ENCODE measurements at places on chromosomes 1 and 21.

DNA sequence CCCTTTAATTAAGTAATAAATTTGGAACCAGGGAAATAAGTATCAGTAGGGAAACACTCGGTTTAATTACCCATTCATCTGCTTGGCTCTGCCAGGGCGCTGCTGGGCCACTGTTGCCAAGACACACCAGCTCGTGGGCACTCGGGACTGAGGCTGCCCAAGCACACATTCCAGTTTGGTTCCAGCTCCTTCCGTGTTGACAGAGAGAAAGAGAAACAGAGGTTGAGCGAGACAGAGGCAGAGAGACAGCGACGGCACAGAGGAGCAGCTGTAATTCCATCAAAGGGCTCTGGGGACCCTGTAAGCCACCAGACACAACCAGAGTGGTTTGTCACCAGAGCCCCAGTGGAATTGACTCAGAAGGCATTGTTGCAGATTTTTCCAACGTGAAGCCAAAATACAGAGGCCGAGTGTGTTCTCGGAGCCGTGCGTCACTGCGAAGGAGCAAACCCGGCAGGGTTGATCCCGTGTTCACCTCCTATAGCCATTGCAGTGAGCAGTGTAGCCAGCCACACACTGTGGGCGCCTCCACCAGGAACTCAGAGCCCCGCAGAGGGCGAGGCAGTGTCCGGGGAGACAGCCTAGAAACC lies 33.5 kb downstream of the SYF2 start:
- no peak for DNase-seq

DNA sequence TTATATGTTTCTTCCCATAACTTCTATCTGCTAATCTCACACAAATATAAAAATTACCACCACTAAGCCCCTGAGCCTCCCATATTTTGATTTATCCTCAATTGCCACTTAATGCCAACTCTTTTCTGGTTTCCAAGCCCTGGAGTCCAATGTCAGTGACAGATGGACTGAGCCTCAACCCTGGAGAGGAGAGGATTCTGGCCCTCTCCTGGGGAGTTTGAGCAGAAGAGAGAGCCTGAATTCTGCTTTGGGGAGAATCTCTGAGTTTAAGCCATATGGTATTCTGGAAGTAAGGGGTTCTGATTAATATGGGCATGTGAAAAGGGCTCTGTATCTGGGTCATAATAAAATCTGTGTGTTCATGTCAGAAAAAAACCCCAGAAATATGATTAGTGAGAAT lies 8.5 kb downstream of the CADM3 start:
- DNase-seq = no peak

DNA sequence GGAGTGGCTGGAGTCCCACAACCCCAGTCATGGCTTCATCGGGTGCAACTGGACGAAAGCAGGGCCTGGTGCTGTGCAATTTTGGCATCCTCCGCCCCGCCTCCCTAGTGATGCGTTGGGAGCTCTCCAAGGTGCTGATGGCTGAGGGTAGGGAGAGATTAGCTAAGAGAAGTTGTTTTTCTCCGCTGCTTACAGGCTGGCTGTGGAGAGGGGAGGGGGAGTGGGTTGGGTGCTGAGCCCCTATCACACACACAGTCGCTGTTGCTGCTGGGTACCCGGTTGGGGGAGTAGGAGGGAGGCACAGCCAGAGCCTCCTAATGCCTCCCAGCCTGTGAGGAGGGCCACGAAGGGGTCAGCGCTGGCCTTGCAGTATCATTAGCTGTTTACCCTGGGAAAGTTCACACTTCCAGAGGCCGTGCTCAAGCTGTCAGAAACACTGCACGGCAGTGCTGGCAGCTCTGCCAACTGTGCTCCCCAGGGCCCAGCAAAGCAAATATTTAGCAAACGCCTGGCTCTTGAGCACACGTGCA lies 110.0 kb downstream of the GRIK3 start:
- DNase-seq = peak; percentile 100

GRCh38 chr1:239956263-239956662 lies 135.4 kb upstream of the FMN2 start:
- no peak for DNase-seq

DNA sequence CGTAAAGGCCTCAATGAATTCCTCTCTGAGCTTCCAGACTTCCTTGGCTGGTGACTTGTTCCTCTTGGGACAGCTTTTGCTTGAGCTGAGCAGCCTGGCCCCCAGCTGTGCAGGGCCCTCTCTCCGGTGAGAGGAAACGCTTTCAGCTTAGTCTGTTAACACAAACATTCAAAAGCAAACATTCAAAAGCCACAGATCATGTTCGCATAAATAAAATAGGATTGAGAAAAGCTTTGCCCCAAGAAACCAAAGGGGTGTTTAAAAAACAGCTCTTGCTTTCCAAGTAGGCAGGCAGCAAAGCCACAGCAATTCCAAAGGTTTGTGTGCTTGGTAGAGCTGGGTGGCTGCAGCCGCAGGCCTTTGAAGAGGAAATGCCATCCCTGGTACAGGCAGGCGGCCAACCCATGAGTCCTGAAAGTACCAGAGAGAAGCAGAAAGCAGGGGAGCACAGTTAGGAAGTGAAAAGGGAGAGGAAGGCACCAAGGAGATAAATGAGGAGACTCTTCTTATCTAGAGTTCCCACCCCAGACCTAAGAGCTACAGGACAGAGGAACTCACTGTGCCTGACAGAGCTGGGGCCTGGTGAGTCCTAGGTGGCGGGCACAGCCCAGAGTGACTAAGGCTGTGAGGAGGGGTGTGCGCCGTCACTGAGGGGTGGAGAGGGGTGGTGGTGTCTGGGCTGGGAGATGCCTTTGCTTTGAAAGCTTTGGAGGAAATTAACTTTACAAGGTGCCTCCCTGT lies 48.4 kb downstream of the CCN1 start:
- DNase-seq = peak; percentile 85

DNA sequence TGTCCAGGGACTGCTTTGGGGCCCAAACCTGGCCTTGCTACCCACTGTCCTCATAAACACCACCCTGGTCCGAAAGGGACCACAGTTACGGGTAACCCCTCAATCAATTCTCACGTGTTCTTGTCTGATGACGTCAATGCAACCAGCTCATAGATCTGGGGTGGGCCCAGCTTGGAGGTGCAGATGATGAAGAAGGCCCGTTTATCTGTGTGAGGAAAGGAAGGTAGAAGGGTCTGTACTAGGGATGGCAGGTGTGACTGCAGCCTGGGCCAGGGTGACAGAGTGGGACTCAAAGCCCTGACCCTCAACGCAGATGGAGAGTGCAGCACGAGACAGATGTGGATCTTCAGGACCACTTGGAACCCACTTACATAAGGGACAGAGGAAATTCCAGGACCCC lies 22.1 kb downstream of the LRRC71 start:
- DNase-seq = no peak

DNA sequence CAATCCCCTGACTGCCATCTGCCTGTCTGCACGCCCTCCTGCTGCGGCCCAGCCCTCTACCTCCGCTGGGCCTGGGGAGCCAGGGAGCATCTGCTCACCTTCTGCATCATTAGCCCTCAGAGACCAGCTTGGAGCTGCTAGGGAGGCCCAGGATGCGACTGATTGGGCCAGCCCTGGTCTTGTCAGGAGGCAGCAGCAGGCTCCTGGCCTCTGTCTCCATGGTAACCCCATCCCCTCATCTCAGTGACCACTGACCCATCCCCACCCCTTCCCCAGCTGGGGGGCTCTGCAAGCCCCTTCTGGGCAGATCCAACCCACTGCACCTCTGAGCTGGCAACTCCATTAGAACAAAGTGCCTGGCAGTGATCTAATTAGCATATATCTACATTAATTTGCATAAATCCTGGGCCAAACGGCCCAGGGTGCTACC lies 37.7 kb downstream of the NKAIN1 start:
- DNase-seq = no peak

DNA sequence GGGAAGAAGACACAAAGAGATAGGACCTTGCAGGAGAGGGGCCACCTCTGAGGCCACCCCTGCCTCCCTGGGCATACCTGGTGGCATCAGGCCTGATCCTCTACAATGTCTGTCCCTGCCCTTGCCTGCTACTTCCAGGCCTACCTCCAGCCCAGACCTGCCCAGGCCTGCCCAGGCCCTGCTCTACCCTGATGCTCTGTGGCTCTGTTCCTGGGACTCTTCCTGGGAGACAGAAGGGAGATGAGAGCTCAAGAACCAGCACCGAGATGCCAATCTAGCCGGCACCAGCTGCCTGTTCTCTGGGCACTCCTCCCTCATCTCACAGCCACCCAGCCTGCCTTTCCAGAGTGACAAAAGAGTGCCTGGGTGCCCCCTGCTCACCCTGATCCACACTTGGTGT lies 2.7 kb downstream of the CELF3 start:
- DNase-seq = peak; percentile 33

DNA sequence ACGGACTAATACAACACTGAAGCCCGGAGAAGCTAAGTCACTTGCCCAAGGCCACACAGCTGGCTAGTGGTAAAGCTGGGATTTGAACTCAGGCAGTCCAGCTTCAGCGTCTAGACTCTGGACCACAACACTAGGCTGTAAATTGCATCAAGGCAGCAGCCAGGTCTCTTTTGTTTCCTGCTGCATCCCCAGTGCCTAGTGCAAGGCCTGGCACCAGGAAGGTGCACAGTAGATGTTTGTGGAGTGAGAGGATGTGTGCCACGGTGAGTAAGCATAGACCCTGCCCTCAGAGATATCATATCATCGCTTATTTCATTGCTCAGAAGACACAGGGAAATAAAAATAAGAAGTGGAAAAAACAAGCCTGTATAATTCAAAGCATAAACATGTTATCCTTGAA lies 40.9 kb downstream of the IGSF21 start:
- no peak for DNase-seq

DNA sequence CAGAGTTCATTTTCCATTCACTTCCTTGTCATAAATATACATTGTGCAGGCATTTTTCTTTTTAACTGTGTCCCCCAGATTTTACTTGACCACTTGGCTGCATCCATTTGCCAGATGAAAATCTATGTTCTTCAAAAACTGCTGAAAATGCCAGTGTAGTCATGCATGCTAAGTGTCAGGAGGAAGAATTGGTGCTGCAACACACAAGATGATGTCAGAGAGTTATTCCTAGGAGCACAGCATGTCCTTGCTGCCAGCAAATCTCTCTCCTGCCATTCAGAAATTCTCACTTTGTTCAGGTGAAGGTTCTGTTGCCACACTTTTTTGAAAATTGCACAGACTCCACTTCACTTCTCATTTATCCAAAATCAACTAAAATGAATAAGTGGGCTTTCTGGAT lies 106.4 kb upstream of the MAGI3 start:
- DNase-seq = no peak

DNA sequence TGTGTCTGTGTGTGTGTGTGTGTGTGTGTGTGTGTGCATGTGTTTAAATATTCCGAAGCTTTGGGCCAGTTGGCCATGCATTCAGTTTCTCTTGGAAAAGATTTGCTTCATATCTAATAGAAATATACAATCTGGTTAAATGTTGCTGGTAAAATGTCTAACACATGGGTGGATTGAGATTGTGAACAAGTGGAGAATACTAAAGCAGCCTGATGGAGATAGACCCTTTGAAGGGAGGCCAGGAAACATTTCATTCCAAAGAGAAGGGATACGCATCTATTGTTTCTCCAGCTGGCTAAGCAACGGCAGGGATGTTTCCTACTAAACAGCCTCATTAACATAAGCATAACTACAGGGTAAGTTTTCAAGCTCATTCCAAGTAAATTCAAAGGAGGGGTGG lies 257.5 kb upstream of the PTBP2 start:
- DNase-seq = no peak

- no peak for DNase-seq
Observed at GRCh38 chr1:203672346-203672745, 45.7 kb downstream of the ATP2B4 start.

GRCh38 chr1:48931506-48932192 lies 155.0 kb upstream of the BEND5 start:
- no peak for DNase-seq

GRCh38 chr1:35763201-35763600 lies 6.6 kb downstream of the CLSPN start:
- no peak for DNase-seq

DNA sequence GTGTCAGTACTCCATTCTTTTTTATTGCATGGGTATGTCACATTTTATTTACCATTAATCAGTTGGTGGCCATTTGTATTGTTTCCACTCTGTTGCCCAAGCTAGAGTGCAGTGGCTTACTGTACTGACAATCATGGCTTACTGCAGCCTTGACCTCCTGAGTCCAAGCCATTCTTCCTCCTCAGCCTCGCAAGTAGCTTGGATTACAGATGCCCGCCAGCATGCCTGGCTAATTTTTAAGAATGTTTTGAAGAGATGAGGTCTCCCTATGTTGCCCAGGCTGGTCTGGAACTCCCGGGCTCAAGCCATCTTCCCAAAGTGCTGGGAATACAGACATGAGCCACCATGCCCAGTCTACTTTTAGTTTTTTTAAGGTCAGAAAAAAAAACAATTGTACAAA lies 813 bp upstream of the SFT2D2 start:
- DNase-seq = peak; percentile 9

- no peak for DNase-seq
Observed at GRCh38 chr1:115194506-115194905, 105.2 kb upstream of the TSPAN2 start.

DNA sequence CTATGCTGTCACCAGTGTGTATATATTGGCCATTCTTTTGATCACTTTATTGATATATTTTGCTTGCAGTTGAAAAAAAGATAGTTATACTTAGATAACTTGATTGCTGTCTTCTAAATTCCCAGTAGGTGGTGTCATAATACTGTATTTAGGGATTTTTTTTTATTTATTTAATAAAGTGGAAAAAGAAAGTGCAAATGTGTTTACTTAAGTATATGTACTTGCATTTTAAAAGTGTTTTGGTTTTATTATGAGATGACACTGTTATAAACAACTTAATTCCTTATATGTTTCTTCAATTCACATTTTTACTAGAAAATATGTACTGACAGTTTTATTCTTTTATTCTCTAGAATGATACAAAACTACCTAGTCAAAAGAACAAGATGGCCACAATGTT lies 164.8 kb downstream of the USP25 start:
- DNase-seq = no peak

DNA sequence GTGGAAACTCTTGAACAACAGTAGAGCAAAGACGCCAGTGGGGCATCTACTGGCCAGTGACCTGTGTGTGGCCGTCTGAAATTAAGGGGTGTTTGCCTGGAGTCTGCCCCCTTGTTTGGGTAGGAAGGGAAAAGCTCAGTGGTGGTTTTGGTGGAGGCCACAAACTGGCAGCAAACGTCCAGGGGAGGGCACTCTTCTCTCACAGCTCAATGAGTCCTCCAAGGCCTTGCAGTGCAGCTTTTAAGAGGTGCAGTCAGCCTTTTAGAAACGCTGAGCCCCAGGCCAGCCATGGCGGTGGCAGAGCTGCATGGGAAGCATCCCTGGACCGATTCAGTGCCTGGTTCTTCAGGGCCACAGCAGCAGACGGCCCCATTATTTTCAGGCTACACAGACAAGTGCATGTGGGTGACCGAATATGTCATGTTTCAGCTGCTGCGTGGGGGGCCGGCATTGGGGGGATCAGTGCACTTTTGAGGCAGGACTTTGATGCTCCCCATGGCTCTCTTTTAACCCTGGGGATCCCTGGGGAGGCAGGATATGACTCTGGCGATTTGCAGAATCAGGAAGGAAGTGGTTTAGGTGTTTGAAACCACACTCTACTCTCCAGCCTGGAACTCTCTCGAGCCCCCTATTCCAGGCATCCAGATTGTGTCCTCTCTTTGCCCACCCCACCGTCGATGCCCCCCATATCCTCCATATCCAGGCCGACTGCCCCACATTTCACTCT lies 414.0 kb downstream of the PRDM2 start:
- peak; percentile 94 for DNase-seq

All from NCI-H510A treated with DMSO at 0.1 percent for 48 hours (cell line).